ENCODE measurements at places on chromosomes 13 and 19.
A peak's percentile ranks its signal among the peaks of the same experiment; 100 is the strongest.

DNA sequence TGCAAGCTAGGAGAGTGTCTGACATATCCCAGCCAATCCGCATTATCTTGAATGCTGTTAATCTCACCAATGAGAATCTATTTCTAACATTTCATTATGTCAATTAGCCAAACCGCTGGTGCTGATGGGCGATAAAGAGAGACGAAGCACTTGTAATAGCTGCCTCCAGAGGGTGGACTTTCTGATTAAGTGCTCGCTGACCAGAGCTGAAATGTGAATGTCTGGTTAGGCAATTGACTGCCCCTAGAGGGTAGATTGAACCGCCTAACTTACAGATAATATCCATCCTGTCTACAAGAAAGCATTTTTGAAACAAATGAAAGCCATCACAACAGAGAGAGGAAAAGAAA is 552 bp upstream of the GRWD1 start:
- peak; percentile 59 for DNase-seq

- no peak for DNase-seq
Observed at GRCh38 chr13:21929400-21929799, 258.5 kb downstream of the FGF9 start.

DNA sequence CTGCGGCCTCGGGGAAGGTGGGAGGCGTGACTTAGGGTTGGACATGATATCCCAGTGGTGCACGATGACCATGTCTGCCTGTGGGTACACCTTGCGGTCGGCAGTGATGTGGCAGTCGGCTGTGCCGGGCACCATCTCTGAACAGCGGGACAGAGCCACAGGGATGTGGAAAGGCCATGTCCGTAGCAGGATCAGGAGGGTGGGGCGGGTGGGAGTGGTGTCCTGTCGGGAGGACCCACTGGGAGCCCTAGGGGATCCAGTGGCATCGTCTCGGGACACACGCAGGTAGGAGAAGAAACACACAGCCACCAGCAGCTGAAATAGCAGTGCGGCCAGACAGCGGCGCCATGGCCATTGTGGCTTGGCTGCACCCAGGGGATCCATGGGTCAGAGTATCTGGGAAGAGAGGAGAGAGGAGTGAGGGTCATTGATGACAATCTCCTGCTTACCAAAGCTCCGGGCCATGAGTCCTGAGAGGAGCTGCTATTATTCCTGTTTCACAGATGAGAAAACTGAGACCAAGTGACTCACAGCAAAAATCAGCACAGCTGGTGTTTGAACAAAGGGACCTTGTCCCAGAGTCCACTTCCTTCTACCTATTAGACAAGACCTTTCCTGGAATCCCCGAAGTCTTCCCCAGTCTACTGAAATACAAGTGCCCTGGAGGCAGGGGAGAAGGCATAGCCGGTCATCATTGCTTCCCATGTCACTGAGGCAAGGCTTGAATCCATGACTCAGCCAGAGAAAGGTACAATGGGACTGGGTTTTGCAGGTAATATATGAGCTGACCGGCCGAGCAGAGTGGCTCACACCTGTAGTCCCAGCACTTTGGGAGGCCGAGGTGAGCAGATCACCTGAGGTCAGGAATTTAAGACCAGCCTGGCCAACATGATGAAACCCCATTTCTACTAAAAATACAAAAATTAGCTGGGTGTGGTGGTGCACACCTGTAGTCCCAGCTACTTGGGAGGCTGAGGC is 5.2 kb upstream of the FUT6 start:
- DNase-seq: no peak

DNA sequence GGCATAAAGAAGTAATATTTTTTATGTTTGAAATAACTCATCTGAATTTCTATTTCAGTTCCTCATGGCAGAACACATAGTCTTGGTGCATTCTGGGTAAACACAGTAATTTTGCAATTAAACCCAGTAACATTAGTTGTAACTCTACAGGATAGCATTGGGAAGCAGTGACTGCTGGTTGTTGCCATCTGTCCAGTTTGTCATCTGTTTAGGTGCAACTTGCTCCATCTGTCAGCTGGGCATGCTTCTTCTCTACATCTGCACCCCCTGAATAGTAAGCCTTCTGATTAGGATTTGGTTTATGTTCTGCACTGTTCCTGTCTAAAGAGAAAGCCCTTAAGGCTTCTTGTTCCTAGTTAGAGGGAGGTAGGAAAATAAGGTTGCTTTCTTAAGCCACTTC is 63.5 kb upstream of the CSNK1A1L start:
- DNase-seq: no peak

DNA sequence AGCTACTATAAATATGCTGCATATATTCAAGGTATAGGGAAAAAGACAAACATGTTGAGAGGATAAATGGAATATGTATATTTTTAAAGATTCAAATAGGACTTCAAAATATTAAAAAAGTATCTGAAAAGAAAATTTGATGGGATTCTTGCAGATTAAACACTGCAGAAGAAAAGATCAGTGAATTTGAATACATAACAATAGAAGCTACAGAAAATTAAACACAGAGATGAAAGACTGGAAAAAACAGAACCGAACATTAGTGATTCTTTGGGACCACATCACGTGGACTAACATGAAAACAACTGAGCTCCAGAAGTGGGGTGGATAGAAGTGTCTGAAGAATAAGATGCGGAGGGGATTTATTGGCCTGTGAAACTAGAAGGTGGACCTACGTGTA is 217.2 kb downstream of the RFC3 start:
- DNase-seq: no peak

GRCh38 chr19:45056831-45057230 is 18.0 kb downstream of the CLASRP start:
- DNase-seq: no peak

DNA sequence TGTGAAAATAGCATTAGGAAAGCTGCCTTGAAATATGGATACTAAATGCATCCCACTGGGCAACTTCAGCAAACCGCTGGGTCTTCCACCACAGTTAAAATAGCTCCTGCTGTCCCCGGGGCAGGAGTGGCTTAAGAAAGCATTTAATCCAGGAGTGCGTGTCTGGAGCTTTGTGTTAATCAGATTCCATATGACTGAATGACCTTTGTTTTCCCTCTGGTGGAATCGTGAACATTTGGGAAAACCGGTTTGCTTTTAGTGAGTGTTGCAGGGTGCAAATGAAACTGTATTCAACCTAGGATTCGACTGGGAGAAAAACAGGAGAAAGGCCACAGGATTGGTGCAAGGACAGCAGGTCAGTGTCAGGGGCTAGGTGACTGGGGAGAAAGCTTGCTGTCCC is 237.6 kb upstream of the MAB21L1 start:
- no peak for DNase-seq

- no peak for DNase-seq
Observed at GRCh38 chr13:108702171-108702570, 72.8 kb downstream of the MYO16 start.

GRCh38 chr13:112182846-112183531 is 116.0 kb downstream of the SOX1 start:
- peak; percentile 48 for DNase-seq

DNA sequence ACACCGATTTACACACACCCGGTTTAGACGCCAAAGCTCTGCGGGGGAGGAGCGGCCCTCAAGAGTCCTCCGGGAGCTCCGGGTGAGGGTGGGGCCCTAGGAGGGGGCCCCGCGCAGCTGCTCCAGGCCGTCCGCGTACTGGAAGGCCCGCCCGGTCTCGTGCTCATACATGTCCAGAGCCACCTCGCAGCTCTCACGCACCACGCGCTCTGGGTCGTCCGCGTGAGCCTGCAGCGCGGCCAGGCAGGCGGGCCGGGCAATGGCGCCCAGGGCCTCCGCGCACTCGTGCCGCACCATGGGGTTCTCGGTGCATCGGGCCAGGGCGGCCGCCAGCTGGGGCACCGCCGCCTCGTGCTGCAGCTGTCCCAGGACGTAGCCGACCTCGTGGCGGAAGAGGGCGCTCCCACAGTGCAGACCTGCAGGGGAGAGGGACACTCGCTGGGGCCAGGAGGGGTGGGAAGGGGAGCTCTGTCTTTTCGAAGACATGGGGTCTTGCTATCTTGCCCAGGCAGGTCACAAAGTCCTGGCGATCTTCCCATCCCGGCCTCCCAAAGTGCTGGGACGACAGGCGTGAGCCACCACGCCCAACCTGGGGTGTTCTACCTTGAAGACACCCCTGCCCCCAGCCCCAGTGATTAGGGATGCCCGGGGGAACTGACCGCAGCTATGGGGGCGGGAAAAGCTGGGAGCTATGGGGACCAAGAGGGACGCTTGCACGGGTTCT is 8.3 kb upstream of the SMIM44 start:
- DNase-seq: no peak

DNA sequence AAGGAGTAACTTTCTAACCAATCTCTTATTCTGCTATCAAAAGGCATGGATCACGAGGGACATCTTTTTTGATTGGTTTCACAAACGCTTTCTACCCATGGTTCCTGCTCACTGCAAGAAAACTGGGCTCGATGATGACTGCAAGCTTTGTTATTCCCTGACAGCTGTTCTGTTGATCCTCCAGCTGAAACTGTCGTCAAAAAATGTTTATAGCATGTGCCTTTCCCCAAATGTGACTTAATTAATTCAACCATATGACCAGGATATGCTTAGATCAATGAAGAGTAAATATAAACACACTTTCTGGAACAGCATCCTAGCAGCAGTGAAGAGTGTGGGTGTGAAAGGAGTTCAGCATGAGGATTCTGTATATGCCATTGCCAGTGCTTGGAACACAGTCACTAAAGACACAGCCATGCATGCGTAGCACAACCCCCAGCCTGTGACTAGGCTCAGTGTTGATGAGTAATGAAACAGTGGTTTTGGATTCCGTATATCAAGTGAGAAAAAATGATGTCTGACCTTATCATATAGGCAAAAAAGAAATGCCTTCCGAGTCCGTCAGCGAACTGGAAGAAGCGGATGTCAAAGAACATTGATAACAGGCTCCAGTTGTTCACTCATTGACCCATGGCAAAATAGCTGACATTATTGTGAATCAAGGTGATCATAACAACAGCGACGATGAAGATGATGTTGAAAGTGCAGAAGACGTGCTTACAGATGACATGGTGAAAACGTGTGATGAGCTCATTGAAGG is 347.4 kb downstream of the FGF9 start:
- no peak for DNase-seq

- no peak for DNase-seq
Observed at GRCh38 chr13:21813110-21813509, 142.2 kb downstream of the FGF9 start.

DNA sequence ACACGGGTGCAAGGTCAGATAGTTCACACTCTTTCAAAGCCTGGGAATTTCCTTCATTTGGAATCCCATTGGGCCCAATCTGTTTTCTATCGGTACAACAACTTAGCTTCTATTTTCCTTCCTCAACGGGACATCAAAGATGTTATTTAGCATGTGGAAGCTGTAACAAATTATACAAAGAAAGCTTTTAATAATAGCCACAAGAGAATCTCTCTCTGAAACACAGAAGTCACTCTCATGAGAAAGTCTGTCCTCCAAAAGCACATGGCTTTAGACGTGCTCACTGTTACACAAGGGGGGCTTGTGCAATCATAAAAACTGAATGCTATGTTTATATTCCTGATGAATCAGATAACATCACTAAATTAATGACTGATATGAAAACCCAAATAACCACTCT is 28.9 kb upstream of the CYSLTR2 start:
- peak; percentile 72 for DNase-seq

GRCh38 chr13:48595431-48596429 is 58.0 kb upstream of the CYSLTR2 start:
- DNase-seq: peak; percentile 74

- DNase-seq: no peak
Observed at GRCh38 chr13:41500511-41500910, 43.2 kb downstream of the RGCC start.

GRCh38 chr13:38399535-38399934 is 49.9 kb downstream of the UFM1 start:
- no peak for DNase-seq

DNA sequence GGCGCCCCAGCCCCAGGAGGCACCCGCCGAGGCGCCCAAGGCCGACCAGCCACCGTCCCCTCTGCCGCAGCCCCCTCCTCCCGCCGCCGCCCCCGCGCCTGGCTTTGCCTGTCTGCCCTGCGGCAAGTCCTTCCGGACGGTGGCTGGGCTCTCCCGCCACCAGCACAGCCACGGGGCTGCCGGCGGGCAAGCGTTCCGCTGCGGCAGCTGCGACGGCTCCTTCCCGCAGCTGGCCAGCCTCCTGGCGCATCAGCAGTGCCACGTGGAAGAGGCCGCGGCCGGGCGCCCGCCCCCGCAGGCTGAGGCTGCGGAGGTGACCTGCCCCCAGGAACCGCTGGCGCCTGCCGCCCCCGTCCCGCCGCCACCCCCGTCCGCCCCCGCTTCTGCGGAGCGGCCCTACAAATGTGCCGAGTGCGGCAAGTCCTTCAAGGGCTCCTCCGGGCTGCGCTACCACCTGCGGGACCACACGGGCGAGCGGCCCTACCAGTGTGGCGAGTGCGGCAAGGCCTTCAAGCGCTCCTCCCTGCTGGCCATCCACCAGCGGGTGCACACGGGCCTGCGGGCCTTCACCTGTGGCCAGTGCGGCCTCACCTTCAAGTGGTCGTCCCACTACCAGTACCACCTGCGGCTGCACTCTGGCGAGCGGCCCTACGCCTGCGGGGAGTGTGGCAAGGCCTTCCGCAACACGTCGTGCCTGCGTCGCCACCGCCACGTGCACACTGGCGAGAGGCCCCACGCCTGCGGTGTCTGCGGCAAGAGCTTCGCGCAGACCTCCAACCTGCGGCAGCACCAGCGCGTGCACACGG is 2.6 kb upstream of the NAT14 start:
- no peak for DNase-seq

DNA sequence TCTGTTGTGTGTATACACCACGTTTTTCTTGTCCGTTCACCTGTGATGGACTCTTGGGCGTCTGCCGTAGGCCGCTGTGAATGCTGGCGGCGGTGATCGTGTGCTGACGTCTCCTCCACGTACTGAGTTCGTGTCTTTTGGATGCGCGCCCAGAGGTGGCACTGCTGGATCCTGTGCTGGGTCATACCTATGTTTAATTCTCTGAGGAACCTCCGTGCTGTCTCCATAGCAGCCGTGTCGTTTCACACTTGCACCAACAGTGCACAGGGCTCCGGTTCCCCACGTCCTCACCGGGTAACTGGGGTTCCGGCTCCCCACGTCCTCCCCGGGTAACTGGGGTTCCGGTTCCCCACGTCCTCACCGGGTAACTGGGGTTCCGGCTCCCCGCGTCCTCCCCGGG is 56.2 kb downstream of the ATP11A start:
- DNase-seq: no peak

All from inflammatory macrophage (primary cell).